ENCODE measurements at places on chromosomes 13 and 19. TPM values are rescaled to one million over a fixed set of nuclear protein-coding genes. Genes with fewer than 3 reads are reported as not detected.

DNA sequence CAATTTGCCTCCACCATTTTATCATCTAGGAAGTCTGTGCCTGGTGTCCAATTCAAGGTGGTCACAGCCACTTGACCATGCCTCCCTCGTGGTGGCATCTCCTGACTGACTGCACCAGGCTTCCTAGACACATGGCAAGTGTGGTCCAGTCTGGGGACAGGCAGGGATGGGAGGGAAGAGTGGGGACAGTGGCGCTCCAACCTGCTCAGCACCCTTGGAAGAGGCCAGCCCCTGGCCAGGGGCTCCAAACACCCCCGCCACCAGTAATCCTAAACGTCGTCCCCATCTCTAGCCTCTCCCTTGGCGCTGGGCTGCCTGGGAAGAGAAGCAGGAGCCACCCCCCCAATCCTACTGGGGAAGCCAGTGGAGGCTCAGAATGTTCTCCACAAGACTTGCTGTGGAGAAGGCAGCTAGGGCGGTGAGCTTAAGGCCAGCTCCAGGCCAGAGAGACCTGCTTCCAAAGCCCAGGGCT, 2.7 kb downstream of the RPL36 start:
- no peaks in the 10 kb centered on the region for H3K27me3 ChIP-seq
- H3K27ac ChIP-seq: no peak overlapping the region
- no peaks in the 10 kb centered on the region for H3K4me1 ChIP-seq
- no peak for DNase-seq
- peaks cover 42% of the 10 kb centered on the region for H3K36me3 ChIP-seq

DNA sequence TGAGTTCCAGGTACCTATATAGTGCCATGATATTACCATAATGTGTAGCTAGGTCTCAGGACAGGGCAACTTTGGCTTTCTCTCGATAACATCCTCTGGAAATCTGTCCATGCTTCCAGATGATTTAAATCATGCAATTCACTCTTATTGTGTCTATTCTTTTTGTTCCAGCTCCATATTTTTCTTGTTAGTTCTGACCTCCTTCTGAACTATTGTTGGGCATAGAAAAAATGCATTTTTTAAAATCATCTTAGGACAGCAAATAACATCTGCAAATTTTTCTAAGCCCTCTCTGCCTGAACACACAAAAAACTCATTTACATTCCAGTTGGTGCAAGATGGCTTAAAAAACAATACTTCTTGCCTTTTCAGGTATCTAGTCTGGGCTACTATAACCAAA, 1561.0 kb upstream of the MIR17HG start:
- H3K36me3 ChIP-seq: no peaks in the 10 kb centered on the region
- H3K27ac ChIP-seq: no peak overlapping the region
- DNase-seq: no peak
- H3K4me1 ChIP-seq: no peaks in the 10 kb centered on the region

- no peaks in the 10 kb centered on the region for H3K27me3 ChIP-seq
- no peaks in the 10 kb centered on the region for H3K4me1 ChIP-seq
- no peaks in the 10 kb centered on the region for H3K36me3 ChIP-seq
- DNase-seq: no peak
Measured at GRCh38 chr13:98083507-98083906, 59.4 kb upstream of the FARP1 start.

- no peak overlapping the region for H3K4me3 ChIP-seq
- H3K4me1 ChIP-seq: no peaks in the 10 kb centered on the region
- no peaks in the 10 kb centered on the region for H3K27me3 ChIP-seq
- H3K27ac ChIP-seq: no peak overlapping the region
- no peaks in the 10 kb centered on the region for H3K36me3 ChIP-seq
- DNase-seq: no peak
Measured at GRCh38 chr13:20387441-20387971, 138.2 kb downstream of the CRYL1 start.

DNA sequence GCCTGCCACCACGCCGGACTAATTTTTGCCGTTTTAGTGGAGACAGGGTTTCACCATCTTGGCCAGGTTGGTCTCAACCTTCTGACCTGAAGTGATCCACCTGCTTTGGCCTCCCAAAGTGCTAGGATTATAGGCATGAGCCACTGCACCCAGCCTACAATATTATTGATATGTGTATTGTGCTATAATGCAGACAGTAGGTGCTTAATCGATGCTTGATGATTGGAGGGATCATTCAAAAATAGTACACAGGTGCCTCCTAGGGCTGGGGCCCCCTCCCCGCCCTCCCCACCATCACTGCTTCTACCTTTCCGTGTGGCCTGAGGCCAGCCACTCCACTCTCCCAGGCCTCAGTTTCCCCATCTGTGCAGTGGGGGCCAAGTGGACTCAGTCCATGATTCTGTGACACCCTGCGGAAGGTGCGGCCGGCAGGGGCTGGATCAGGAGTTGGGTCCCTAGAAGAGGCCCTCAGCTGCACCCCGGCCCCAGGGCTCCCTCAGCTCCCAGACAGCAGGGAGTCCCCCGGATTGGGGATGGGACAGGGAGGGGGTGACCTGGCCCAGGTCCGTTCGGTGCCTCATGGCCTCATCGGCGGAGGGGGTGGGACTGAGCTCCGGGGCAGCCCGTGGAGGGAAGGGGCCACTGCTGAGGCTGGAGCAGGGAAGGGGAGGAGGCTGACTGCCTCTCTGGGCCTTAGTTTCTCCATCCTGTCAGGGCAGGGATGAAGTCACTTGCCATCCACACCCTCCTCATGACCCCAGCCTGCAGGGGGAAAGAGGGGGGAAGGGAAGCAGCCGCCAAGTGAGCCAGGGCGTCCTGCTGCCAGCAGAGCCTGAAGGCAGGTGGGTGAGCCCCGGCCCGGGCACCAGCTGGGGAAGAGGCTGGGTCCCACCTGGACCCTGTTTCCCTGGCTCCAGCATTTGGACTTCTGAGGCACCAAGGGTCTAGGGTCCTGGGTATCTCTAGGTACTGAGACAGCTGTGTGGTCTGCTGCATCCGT, 1.2 kb downstream of the ADAMTSL5 start:
- H3K4me3 ChIP-seq: no peak overlapping the region
- no peaks in the 10 kb centered on the region for H3K36me3 ChIP-seq

GRCh38 chr13:48258002-48258401, 25.0 kb downstream of the ITM2B start:
- peaks cover 4% of the 10 kb centered on the region for H3K4me1 ChIP-seq
- H3K36me3 ChIP-seq: peaks cover 74% of the 10 kb centered on the region
- no peaks in the 10 kb centered on the region for H3K27me3 ChIP-seq
- no peak for DNase-seq
- H3K27ac ChIP-seq: no peak overlapping the region

- H3K27ac ChIP-seq: no peak overlapping the region
- H3K27me3 ChIP-seq: no peaks in the 10 kb centered on the region
- peaks cover 26% of the 10 kb centered on the region for H3K4me1 ChIP-seq
- H3K36me3 ChIP-seq: peaks cover 13% of the 10 kb centered on the region
Measured at GRCh38 chr19:19458110-19458816, 52.8 kb downstream of the GATAD2A start.

- no peaks in the 10 kb centered on the region for H3K36me3 ChIP-seq
- no peaks in the 10 kb centered on the region for H3K4me1 ChIP-seq
- no peak overlapping the region for H3K4me3 ChIP-seq
- H3K27ac ChIP-seq: no peak overlapping the region
Measured at GRCh38 chr13:90806016-90806615, 541.4 kb upstream of the MIR17HG start.

ZNF846 gene
- 12.3 TPM for total RNA-seq

RCBTB1 gene
- total RNA-seq: 40.6 TPM

LRCH1 gene
- total RNA-seq: 8.1 TPM
